Ecto neural progenitor cell (in vitro differentiated cells): ENCODE measurements at places on chromosomes 2 and 18.

DNA sequence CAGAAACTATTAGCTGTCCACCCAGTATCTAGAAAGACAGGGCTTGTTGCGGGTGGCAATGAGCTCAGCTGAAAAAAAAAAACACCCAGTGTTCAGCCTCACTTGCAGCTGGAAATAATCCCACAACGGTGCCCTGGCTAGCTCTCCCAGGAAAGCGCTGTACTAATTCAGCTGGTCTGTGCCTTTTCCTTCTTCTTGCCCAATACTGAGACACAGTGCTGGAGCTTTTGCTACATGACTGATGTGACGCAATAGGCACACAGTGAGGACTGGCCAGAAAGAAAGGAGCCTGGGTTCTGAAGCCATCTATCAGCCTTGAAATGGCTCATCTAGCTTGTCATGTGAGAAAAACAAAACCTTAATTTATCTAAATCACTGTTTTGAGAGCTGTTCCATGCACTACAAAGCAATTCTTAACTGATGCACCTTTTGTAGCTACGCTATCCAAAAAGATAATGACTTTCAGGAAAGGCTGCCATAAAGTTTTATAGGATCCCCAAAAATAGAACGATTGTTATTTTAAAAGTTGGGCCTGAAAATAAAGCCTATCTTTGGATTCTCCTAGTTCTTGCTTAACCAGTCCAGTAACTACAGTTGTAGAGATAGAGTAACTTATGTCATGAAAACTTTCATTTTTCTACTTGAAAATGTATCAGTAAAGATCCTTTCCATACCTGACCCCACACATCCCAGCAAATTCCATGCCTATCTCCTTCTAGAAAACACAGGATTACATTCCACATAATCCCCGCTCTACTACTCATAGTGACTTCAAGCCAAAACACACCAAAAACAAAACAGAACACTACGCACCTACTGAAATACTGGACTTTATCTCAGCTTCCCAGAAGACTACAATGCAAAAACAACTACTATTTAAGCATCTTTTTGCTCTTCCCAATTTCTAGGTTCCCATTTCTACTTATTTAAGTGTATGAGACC lies 15.9 kb downstream of the KIDINS220 start:
- DNase-seq: no peak

- peak; percentile 24 for DNase-seq
Observed at GRCh38 chr2:129771418-129772189, 207.9 kb upstream of the RAB6C start.

- peak; percentile 29 for DNase-seq
Observed at GRCh38 chr2:70999362-70999761, 4.7 kb upstream of the TEX261 start.

DNA sequence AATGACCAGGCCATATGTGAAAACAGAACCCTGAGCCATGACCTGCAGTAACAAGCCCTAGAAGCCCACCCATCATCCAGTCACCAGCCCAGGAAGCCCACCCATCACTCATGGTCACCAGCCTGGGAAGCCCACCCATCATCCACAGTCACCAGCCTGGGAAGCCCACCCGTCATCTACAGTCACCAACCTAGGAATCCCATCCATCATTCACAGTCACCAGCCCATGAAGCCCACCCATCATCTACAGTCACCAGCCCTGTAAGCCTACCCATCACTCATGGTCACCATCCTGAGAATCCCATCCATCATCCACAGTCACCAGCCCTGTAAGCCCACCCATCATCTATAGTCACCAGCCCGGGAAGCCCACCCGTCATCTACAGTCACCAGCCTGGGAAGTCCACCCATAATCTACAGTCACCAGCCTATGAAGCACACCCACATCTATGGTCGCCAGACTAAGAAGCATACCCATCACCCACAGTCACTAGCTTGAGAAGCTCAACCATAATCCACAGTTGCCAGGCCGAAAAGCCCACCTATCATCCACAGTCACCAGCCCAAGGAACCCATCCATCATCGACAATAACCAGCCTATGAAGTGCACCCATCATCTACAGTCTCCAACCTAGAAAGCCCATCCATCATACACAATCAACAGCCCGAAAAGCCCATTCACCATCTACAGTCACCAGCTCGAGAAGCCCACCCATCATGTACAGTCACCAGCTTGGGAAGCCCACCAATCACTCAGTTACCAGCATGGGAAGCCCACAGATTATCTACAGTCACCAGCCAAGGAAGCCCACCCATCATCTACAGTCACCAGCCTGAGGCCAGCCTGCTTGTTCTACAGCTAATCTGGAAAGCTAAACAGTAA lies 91.9 kb downstream of the TWIST2 start:
- DNase-seq: no peak

GRCh38 chr2:238518172-238518820 lies 91.6 kb downstream of the ASB1 start:
- no peak for DNase-seq

DNA sequence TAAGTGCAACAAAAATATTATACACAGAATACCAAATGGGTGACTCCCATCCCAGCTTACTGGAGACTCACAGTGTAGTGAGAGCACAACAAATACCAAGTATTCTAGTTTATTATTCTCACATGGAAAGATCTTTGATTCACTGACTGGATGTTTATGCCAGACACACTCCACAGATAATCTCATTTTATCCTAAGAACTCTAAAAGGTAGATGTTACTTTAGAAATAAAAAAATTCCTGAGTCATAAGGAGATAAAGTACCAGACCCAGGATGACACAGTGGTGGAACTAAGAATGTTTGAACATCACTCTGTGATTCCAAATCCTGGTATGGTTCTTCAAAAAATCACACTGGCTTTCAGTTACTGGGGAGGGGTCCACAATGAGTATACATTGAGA lies 136.2 kb downstream of the CDH2 start:
- no peak for DNase-seq

- DNase-seq: no peak
Observed at GRCh38 chr2:23850564-23851256, 76.2 kb downstream of the ATAD2B start.

DNA sequence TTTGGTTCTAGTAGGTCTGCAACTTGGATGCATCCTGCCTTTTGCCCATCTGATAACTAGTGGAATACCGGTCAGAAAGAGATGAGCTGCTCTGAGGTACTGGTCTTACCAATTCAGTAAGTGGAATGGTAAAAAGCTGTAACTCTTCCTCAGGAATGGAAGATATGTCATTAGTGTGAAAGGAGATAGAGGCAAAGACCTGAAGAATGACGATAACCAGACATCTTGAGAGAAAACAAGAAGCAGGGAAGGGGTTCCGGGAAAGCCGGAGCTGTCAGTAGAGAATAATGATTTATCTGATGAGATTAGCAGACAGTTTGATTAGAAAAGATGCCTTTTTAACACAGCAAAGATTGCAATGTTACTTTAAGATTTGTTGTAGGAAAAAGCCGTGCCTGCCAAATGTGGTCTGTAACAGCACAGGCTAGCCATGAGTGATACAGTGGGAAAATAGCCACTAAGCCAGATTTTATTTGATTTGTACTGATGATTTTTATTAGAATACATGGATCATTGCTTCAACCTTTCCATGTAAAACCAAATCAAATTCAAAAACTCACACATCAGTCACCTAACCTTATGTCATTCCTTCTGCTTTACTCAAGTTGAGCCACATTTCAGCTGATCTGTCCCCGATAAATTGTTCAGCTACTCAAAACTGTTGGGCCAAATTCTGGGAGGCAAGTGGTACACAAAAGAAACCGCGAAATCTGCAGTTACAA lies 110.0 kb downstream of the TCF4 start:
- DNase-seq: no peak

GRCh38 chr2:86249579-86250391 lies 50.5 kb downstream of the MRPL35 start:
- no peak for DNase-seq

GRCh38 chr2:45823723-45824206 lies 172.3 kb downstream of the PRKCE start:
- DNase-seq: no peak

GRCh38 chr2:218345491-218346236 lies 11.0 kb upstream of the CATIP start:
- DNase-seq: no peak

DNA sequence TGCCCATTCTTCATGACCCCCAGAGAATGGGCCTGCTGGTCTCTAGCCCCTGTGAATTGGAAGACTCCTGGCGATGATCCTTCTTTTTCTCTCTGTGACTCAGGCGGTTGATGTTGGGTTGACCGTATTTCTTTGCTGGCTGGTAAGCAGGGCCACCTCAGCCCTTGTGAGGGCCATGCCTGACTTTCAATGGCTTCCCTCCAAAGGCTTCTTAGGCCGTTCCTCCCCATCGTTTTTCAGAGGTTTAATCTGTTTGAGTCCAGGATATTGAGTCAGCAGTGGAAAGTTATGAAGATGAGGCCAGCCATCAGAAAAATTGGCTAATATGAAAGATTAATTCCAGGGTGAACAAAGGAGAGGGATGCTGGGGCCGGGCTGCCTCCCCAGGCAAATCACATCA lies 13.6 kb downstream of the HPCAL1 start:
- DNase-seq: no peak

- peak; percentile 72 for DNase-seq
Observed at GRCh38 chr2:203328760-203329540, 756 bp downstream of the ABI2 start.

GRCh38 chr2:4180631-4181030 lies 477.3 kb downstream of the DCDC2C start:
- no peak for DNase-seq

DNA sequence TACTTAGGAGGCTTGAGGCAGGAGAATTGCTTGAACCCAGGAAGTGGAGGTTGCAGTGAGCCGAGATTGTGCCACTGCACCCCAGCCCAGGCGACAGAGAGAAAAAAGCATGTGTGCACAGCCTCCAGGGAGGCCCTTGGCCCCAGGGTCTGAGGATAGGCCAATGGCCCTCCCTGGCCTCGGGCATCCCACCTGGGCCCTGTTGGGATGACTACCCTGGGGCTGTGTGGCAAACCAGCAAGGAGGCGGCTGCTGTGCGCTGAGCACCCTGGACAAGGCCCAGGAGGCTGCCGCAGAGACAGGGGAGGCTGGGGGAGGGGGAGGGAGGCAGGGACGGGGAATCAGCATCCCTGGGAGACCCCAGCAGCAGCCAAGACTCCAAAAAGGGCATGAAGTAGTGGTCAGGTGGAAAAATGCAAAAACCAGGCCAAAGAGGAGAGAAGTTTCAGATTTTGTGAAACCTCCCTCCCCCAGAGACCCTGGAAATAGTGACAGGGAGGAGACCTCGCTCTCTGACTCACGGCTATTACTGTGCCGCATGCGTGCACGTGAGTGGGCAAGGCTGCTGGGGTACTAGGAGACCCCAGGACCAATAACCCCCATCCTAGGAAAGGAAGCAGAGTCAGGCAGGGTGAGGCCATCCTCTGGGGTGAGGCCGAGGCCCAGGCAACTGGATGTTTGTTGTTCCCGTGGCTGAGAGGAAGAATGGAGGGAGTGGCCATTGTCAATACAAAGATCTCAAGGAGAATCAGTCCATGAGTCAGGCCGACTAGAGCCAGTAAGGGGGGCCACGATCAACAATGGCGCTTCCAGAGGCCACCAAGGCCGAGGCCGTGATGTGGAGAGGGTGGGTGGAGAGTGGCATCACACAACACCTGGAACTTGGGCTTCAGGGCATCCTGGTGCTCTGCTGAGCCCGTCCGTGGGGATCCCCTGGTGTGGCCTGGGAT lies 16.0 kb upstream of the B3GNT7 start:
- DNase-seq: no peak

- DNase-seq: no peak
Observed at GRCh38 chr18:69002233-69002632, 204.4 kb downstream of the CCDC102B start.

DNA sequence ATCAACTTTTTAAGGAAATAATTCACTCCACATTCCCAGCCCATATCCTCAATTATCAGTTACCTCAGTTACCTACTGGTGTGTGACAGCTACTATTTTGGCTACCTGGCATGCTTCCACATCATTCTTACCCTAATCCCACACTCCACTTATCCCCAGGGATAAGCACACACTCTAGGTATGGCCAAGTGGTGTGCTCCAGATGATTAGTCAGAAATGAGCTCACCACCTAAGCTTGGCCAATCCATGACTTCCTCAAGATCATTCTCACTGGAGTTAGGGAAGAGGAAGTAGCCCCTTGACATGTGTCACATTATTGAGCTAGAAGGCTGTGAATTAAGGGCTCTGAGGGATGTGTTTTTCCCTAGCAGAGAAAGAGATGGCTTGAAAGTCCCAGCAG lies 20.9 kb upstream of the SMAD4 start:
- DNase-seq: no peak

GRCh38 chr18:63970809-63971205 lies 926 bp downstream of the SERPINB8 start:
- peak; percentile 68 for DNase-seq

DNA sequence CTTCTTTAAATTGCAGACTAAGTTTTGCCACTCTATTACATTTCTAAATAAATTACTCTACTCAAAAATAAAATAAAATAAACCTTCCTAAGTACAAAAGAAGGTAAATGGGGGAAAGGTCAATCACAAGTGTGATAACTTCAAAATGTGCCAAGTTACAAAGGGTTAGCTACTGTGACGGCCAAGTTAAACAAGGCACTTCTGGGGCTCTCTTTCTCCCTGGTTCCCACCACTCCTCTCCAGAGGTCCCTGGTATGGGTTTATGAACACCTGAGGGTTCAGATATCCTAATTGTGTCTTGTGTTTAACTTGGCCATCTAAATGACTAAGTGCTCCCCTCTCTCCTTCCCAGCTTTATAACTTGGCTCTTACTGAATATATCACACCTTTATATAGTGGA lies 5.4 kb downstream of the ZNF521 start:
- DNase-seq: no peak

DNA sequence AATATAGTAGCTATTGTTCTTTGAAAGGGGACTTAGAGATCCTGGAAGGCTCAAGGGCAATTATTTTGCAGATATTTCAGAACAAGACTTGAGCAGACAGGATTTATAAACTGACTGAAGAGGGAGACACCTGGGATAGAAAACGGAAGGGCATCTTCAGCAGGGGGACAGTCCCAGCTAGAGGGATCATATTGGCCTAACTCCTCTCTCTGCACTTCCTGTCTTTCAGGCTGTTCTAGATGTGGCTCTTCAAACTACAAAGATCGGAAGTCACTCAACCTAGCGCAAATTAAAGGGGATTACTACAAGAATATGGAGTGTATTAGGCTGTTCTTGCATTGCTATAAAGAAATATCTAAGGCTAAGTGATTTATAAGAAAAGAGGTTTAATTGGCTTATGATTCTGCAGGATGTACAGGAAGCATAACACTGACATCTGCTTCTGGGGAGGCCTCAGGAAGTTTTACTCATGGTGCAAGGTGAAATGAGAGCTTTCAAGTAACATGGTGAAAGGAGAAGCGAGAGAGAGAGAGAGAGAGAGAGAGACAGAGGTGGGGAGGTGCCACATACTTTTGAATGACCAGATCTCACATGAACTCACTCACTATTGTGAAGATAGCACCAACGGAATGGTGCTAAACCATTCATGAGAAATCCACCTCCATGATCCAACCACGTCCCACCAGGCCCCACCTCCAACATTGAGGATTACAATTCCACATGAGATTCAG lies 5.3 kb upstream of the CTIF start:
- DNase-seq: no peak

- DNase-seq: no peak
Observed at GRCh38 chr2:218806346-218806978, 24.5 kb downstream of the CYP27A1 start.

- no peak for DNase-seq
Observed at GRCh38 chr18:35127201-35127600, 86.0 kb downstream of the MAPRE2 start.

- no peak for DNase-seq
Observed at GRCh38 chr18:24270358-24270936, 127.2 kb downstream of the OSBPL1A start.
